Activated CD4-positive, alpha-beta T cell treated with anti-CD3 and anti-CD28 coated beads, Interleukin-2, amount 50 U/mL, for 48 hours (primary cell): ENCODE measurements at places on chromosomes 12 and 14.

DNA sequence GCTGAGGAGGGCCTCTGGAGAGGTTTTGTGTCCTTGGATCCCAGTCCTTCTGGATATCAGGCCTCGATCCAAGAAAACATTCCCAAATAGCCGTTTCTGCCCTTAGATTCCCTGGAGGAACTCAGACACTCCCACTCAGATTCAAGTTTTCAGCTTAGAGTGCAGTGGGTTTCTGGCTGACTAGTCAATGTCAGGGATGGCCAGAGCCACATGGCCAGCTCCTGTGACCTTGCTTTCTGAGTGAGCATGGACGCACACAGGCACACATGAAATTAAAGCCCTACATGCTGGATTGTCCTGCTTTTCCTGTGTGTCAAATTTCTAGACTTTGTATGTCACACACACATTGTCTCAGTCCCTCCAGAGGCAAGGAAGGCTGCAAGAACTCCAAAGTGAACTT, 86.2 kb downstream of the TNFAIP2 start:
- DNase-seq = no peak

GRCh38 chr14:68232300-68233055, 412.9 kb downstream of the RAD51B start:
- peak; percentile 46 for DNase-seq

- DNase-seq = no peak
These were observed 10.7 kb upstream of the TMBIM6 start for GRCh38 chr12:49730568-49731101.

GRCh38 chr12:115102450-115102849, 418.5 kb upstream of the TBX3 start:
- no peak for DNase-seq

GRCh38 chr12:109358154-109358869, 10.6 kb downstream of the MYO1H start:
- DNase-seq = no peak

- no peak for DNase-seq
These were observed 3.5 kb downstream of the CLEC9A start for GRCh38 chr12:10033783-10034545.
